Karpas-422 (cell line): ENCODE measurements at places on chromosomes 3 and 15. TPM values are rescaled to one million over a fixed set of nuclear protein-coding genes. Genes with fewer than 3 reads are reported as not detected.

Gene SPINT1
- 2.0 and 3.4 TPM in 2 replicates for total RNA-seq

Gene EPB42
- not detected in 2 replicates for total RNA-seq

Gene ATP8B4
- not detected in 2 replicates for total RNA-seq

Gene CLDN18
- total RNA-seq: not detected in 2 replicates

Gene GOLGA8N
- 0.07 and 1.5 TPM in 2 replicates for total RNA-seq

Gene ACTRT3
- 3.6 and 4.2 TPM in 2 replicates for total RNA-seq

Gene PLS1
- total RNA-seq: 1.4 and 3.4 TPM in 2 replicates

Gene TM4SF1
- not detected in 2 replicates for total RNA-seq

Gene C15orf39
- 11.3 and 17.5 TPM in 2 replicates for total RNA-seq

Gene CDHR4
- not detected in 2 replicates for total RNA-seq

Gene THAP10
- total RNA-seq: not detected in 2 replicates

Gene PLA2G4D
- total RNA-seq: not detected in 2 replicates

Gene GOLGA8S
- total RNA-seq: not detected in 2 replicates

Gene RTP4
- total RNA-seq: 1.8 and 3.4 TPM in 2 replicates

Gene CADM2
- total RNA-seq: not detected in 2 replicates

Gene CRABP1
- total RNA-seq: not detected in 2 replicates

Gene LRRC15
- not detected in 2 replicates for total RNA-seq

Gene CCRL2
- 0.14 TPM in 1 of 2 replicates, not detected in the other for total RNA-seq

Gene C3orf18
- 0.15 and 3.3 TPM in 2 replicates for total RNA-seq

Gene SHISA5
- total RNA-seq: 141 and 149 TPM in 2 replicates

Gene AGBL1
- not detected in 2 replicates for total RNA-seq

Gene NR2E3
- not detected in 2 replicates for total RNA-seq

Gene DAZL
- not detected in 2 replicates for total RNA-seq

Gene ATP13A5
- total RNA-seq: not detected in 2 replicates

Gene ATP13A3
- 331 and 337 TPM in 2 replicates for total RNA-seq

Gene SLC25A20
- total RNA-seq: 20.5 and 33.8 TPM in 2 replicates

Gene ASB14
- 0.04 TPM in 1 of 2 replicates, not detected in the other for total RNA-seq

Gene RHCG
- total RNA-seq: not detected in 2 replicates

Gene ANKUB1
- total RNA-seq: not detected in 2 replicates

Gene SI
- total RNA-seq: not detected in 2 replicates

Gene GABRG3
- not detected in 2 replicates for total RNA-seq

Gene USP4
- 30.0 and 31.7 TPM in 2 replicates for total RNA-seq

Gene MYD88
- 11.3 and 23.0 TPM in 2 replicates for total RNA-seq

Gene CRYGS
- total RNA-seq: 12.2 and 18.4 TPM in 2 replicates

Gene EPHA3
- not detected in 2 replicates for total RNA-seq

Gene SAXO2
- total RNA-seq: 0.60 and 6.8 TPM in 2 replicates

Gene TBC1D2B
- 20.1 and 38.9 TPM in 2 replicates for total RNA-seq

Gene TNFAIP8L3
- total RNA-seq: not detected in 2 replicates

Gene MAP6D1
- total RNA-seq: 1.2 and 10.8 TPM in 2 replicates

Gene IDH3A
- 49.3 and 57.2 TPM in 2 replicates for total RNA-seq

Gene CFAP92
- total RNA-seq: not detected in 2 replicates

Gene ARGFX
- not detected in 2 replicates for total RNA-seq

Gene C15orf40
- total RNA-seq: 30.4 and 43.9 TPM in 2 replicates

Gene ZNF501
- total RNA-seq: 2.3 and 8.8 TPM in 2 replicates

Gene GPR27
- total RNA-seq: not detected in 2 replicates

Gene GNAT1
- not detected in 2 replicates for total RNA-seq
